H4 (cell line): ENCODE measurements at places on chromosomes 2 and 18. TPM values are rescaled to one million over a fixed set of nuclear protein-coding genes. Genes with fewer than 3 reads are reported as not detected.

DNA sequence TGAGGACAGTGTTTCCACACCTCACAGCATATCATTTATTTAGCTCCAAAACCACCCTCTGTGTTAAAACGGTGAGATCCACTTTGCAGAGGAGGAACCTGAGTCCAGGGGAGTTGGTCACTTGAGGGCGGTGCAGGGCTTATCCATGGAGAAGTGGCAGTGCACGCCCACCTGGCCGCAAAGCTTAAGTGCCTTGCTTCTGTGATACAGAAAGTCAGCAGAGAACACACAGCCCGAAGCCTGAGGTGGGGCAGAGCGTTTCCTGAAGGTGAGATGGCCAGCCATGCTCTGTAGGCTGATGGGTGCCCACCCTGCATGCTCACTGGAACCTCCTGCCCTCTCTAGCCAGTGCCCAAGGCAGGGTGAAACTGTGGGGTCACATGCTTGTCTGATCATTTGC lies 87.3 kb downstream of the SH3RF3 start:
- DNase-seq: no peak

DNA sequence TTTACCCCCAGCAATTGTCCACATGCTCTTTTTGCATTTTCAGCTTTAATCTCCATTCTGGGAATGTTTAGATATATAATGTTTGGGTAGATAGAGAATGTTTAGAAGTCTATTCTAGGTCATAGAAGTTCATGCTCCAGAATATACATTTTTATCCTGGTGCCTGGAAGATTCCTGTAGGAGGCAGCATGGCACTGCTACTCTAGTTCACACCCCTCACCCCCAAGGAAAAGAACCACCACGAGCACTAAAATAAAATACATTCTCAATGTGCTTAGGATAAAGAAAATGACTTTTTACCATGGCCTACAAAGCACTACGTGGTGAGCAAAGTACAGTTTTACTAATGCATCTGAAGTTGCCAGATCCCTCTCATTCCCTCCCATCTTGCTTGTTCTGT lies 53.8 kb downstream of the MYO1B start:
- no peak for DNase-seq

DNA sequence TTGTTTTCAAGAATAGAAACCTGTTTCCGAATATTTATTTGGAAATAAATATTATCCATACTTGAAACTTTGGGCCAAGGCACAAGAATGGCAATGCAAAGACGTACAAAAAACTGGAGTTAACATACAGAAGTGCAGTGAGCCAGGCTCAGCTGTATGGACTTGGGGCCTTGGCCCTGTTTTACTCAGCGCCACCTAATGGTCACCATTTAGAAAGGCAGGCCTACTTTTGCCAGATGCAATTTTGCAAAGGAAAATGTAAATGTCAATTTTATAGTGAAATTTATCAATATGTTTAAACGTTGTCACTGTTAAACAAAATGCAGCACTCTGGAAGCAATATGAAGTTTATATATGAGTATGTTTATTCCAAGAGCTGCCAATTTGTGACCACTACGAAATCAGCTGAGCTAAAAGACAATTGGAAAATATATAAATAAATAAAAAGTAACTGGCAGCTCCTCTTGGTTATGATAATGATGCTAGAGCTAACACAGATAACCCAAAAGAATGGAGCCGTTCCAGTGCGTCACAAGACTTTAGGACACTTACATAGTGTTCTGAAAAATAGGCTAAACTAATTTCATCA lies 155.0 kb downstream of the ARHGAP15 start:
- DNase-seq: peak; percentile 53

DNA sequence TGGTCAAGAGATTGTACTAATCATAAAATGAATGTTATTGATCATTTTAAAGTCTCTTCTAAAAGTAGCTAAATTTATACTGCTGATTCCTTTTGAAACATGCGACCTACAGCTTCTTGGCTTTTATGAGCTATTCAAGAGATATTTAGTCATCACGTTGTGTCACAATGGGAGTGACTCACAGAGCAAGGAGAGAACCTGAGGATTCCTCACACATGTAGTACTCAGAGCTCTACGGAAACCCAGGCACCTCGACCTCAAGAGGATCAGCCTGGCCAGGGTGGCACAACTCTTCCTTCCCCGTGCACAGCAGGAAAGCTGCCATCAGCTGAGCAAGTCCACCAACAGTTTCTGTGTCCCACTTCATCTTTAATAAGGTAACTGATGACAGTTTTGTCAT lies at the start of gene DHRS9:
DHRS9 (plus strand) TSS at position 223 of the 400 bp plus-strand sequence. CDS start 12,019 bp downstream, outside the sequence.
- DNase-seq: peak; percentile 74

DNA sequence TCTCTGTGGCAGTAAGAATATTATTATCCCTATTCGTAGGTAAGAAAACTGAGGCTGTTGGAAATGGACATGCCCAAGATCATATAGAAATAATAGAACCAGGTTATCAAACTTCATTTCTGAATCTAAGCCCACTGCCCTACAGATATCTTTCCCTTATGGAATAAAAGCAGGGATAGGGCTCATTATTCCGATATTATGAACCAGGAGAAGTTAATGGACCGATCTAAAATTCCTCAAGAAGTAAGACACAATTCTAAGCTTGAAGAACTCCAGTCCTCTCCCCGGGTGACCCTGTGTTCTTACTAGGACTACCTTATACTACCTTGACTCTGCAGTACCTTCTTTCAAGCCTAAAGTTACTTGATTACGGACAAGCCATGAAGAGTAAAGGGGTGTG lies 8.4 kb upstream of the MYCN start:
- no peak for DNase-seq

The MFSD6 gene
- total RNA-seq: 4.7 and 6.6 TPM in 2 replicates

The RESP18 gene
- not detected in 2 replicates for total RNA-seq
